ENCODE measurements at places on chromosomes 16 and 17.

DNA sequence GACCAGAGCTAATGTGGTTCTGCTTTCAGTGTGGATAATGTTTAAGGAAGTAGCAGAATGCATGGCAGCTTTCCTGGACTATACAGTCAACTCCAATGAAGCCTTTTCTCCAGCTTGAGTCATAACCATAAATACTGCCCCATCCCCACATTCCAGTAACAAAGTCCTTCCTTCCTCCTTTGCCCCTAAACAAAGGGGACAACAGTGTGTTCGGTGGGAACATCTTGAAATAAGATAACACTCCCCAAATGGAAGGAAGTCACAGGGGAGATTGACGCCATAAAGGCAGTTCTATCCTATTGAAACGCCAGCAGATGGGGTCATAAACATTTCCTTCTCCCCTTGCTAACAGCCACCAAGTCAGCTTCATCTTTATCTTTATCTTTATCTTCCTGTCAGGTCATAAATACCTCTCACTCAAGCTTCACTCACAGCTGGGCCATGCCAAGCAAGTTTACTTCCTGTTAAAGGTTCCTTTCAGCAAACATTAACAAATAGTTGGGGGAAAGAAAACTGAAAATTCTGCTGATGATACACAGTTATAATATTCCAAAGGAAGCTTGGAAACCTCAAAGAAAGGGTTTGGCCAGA, 136.7 kb downstream of the SNX11 start:
- peak; percentile 64 for DNase-seq

DNA sequence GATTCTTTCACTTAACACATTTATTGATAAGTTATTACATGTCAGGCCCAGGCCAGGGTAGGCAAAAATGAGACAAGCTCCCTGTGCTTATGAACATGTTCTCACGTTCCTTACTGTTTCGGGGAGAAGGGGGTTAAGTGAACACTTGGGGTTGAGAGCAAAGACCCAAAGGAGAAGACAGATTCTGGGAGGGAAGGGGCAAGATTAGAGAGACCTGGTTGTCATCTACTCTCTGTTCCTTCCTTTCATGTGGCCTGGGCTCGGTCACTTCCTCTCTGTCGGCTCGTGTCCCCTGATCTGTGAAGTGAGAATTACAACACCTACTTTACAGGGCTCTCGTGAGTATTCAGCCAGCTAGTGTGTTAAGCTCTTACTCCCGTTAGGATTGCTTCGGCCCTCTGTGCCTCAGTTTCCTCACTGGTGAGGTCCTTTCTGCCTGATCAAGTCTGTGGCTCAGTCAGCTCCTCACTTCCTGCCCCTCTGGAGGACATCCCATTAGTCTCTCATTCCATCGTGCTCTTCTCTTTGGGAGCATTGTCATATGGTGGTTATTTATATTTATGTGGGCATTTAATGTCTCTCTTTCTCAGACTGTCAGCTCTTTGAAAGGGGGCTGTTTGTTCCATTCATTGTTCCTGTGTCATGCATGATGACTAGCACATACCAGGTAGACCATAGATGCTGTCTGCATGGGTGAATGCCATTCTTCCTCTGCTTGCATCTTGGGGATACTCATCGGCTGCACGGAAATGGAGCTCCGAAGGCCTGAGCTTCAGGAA, 38.9 kb downstream of the PLCG2 start:
- no peak for DNase-seq

DNA sequence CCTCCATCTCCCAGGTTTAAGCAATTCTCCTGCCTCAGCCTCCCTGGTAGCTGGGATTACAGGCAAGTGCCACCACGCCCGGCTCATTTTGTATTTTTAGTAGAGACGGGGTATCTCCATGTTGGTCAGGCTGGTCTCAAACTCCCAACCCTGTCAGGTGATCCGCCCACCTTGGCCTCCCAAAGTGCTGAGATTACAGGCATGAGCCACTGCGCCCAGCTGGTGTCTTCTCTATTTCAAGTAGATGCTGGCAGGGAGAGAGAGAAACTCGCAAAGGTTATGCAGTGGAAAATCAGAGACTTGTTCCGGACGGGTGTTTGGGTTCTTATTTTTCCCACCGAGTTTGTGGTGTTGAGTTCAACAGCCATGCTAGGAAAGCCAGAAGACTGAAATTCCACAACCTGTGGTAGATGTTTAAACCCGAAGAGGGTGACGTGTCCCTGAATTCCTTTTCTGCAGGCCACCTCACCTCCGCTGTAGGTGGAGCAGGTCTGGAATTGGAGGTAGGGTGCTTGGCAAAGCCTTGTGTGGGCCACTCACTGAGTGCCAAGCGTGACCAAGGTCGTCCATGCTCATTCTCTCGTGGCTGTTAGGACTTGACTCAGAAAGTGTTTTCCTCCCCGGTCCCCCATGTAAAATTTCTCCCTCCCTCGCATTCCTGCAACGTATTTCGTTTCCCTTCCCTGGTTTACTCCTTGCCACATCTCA, 7.3 kb upstream of the ZDHHC7 start:
- no peak for DNase-seq

- DNase-seq: no peak
Measured at GRCh38 chr17:73335591-73336407, 24.0 kb upstream of the CDC42EP4 start.

DNA sequence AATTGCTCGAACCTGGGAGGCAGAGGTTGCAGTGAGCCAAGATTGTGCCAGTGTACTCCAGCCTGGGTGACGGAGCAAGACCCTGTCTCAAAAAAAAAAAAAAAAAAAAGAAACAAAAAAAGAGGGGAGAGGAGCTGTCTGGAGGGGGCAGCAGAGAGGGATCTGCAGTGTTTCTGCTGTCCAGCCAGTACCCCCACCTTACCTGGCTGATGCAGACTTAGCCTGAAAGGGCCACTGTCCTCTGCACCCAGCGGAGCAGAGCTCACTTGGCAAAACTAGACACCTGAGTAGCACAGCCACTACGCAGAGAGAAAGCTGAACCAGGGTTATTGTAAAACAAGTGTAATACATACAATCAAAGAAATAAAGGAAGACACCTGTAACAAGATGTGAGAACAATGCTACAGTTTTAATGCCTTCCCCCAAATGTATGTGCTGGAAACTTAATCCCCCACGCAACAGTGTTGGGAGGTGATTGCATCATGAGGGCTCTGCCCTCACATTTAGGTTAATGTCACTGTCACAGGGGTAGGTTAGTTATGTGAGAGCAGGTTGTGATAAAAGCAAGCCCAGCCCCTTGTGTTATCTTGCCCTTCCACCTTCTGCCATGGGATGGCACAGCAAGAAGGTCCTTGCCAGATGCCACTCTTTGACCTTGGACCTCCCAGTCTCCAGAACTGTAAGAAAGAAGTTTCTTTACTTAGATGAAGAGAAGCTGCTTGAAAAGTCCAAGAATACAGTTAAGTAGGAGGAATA, 211.2 kb downstream of the RPTOR start:
- DNase-seq: no peak

GRCh38 chr17:78111727-78112517, 16.6 kb downstream of the TMC6 start:
- no peak for DNase-seq

- no peak for DNase-seq
Measured at GRCh38 chr17:2981325-2981724, 82.1 kb downstream of the OR1D5 start.

DNA sequence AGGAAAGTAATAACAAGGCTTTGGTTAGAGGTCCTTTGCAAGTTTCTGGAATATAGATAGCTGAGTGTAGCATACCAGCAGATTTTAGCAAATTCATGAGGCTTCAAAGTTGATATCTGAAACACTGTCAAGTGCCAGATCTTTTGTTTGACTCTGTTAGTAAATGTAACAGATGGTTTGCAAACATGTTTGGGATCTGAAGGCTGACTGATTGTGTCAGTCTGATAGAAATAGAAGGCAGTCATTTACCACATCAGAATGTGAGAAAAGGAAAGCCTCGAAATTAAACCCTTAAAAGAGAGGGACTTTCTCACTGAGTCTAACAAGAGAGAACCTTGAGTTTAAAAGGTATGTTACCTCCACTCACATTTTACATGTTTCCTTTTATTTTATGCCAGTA, 371.5 kb downstream of the KIF2B start:
- no peak for DNase-seq

- no peak for DNase-seq
Measured at GRCh38 chr16:27818246-27818645, 245.3 kb downstream of the GSG1L start.

DNA sequence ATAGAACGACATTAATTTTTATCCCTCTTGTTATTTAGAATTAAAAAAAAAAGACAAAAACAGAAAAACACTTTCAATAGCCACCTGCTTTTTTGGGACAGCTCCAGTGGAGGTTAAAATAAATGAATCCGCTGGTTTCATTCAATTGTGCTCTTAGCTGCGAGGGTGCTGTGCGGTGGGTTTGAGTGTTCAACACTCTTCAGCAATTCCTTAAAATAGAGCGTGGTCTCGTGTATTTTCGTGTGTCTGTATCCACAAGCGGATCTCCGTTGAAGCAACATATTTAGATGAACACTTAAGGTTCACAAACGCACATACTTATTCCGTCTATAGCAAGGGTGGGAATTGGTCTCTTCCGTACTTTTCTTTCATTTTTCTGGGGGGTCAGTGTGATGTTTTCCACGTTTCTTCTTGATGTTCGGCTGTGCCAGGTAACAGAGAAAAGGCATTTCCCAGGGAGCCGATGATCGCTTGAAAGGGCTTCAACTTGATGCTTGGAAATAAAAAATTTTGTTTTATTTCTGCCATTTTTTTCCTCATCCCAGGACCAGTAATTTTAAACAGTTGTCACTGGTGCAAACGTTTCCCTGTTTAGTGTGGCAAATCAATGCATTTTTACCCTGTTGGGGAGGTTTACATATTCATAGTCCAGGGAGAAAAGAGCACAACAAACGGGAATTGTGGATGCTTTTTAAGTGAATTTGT, 297.9 kb downstream of the IRF8 start:
- no peak for DNase-seq

- DNase-seq: no peak
Measured at GRCh38 chr17:34647511-34647910, 68.1 kb downstream of the TMEM132E start.

- no peak for DNase-seq
Measured at GRCh38 chr16:68452176-68452575, 3.9 kb upstream of the SMPD3 start.

DNA sequence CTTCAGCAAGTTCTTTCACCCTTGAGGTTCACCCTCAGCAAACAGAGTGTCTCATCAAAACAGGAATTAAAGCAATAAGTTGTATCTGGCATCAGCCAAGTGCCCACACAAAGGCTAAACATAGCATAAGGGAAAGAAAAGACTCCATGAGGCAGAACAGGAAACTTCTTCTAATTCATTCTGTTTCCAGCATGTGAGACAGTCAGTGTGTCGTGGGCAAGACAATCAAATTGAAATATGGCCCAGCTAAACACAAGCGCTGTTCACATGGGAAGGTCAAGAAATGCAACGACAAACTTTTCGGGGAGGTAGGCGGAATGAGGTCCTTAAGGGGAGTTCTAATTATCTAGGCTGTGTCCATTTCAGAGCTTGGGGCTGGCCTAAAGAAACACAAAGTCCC, 393.4 kb downstream of the HAPSTR1 start:
- no peak for DNase-seq
